ENCODE measurements at places on chromosomes 4 and X. TPM values are rescaled to one million over a fixed set of nuclear protein-coding genes. Genes with fewer than 3 reads are reported as not detected.

NEUROG2 gene
- total RNA-seq: under 0.01 TPM

BTK gene
- 37.7 TPM for total RNA-seq

SLITRK2 gene
- under 0.01 TPM for total RNA-seq

FAT1 gene
- 0.81 TPM for total RNA-seq

SPON2 gene
- 4.0 TPM for total RNA-seq

GPR78 gene
- total RNA-seq: not detected

AMOT gene
- 8.3 TPM for total RNA-seq

SPATA18 gene
- under 0.01 TPM for total RNA-seq

DUX4 gene
- total RNA-seq: not detected

MAGED4 gene
- total RNA-seq: 6.7 TPM

WDR44 gene
- total RNA-seq: 6.7 TPM

GLRA2 gene
- total RNA-seq: not detected

TMPRSS11F gene
- not detected for total RNA-seq

UCP1 gene
- not detected for total RNA-seq

AFP gene
- not detected for total RNA-seq

PABPC5 gene
- total RNA-seq: under 0.01 TPM

CTAG2 gene
- total RNA-seq: not detected

KLB gene
- total RNA-seq: under 0.01 TPM

SOWAHB gene
- total RNA-seq: not detected

CT83 gene
- total RNA-seq: not detected

PLK4 gene
- 2.7 TPM for total RNA-seq
